ENCODE measurements at places on chromosomes 5 and 9.

GRCh38 chr5:78651468-78651867, 2.9 kb upstream of the LHFPL2 start:
- DNase-seq: no peak

GRCh38 chr9:125969868-125970267, 222.7 kb downstream of the PBX3 start:
- no peak for DNase-seq

DNA sequence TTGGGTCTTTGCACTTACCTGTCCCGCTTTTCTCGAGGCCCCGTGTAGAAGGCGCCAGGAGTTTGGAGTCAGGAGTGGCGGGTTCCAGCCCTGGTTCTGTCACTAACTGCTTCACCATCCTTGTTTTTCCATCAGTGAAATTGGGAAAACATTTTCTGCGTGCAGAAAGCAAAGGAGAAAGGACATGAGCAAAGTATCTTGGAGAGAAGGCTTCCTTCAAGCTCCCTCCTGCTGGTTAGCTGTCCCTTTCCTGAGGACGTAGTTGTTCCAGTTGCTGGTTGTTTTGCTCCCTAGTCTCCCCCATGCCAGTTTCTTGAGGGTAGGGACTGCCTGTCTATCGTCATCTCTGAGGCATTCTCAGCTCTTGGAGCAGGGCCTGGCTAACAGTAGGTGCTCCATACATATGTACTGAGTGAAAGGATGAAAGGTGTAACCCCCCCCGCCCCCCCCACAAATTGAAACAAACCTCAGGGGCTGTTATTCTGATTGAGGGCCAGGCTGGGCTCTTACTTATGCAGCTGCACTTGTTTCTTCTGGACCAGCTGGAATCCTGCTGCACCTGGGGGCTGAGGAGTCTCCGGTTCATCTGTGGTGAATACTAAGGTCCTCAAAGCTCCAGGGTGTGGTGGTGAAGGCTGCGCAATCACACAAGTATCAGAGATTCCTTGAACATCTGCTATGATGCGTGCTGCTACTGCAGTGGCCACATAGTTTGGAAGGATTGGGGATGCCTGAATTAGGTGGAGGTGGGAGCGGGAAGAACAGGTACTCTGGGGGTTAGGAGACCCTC, 1.0 kb downstream of the SMIM3 start:
- no peak for DNase-seq

DNA sequence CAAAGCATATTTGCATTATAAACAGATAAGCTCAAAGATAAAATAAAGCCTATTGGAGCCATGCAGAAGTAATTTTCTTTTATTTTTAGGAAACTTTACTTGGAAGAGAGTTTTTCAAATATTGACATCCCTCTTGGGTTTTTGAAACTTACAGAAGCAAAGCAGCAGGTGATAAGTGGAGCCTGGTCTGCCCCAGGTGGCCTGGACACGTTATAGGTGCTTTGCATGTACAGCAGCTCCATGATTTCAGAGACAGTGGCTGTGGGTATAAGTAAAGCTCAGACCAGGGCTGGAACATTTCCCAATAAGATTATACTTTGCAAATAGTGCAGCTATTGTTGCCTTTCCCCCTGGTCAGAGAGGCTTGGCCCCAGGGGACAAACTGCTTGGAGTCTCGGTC, 51.5 kb downstream of the CCDC192 start:
- no peak for DNase-seq

DNA sequence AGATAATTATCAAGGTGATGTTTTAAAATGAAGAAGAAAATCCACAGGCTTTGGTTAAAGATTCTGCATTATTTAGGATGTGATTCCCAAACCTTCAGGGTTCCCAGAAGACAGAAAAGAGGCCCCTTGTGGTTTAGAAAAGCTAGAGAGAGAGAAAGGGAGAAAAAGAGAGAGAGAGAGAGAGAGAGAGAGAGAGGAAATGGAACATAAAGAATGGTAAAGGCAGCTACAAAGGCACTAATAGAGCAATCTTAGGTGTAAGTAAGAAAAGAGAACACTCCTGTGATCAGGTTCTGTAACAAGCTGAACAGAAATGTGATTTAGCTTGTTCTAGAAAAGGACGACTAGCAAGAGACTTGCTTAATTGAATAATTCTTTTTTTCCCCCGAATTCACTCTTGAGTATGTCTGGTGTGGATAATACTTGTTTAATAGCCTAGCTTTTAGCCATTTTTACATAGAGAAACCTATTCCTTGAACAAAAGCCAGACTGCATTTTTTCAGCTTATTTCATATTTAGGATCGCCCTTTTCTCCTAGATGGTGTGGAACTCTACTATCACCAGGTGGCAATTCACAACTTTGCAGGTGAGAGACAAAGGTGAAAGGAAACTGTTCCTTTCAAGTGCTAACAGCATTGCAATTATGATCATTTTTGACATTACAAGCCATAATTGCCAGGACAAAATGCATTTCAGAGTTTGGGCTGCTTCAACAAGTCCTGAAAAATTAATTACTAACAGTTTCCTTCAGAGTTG, 57.6 kb upstream of the SH3GL2 start:
- no peak for DNase-seq

GRCh38 chr9:89884356-89885083, 279.7 kb downstream of the GADD45G start:
- no peak for DNase-seq

- no peak for DNase-seq
Measured at GRCh38 chr9:119477197-119477596, 108.0 kb upstream of the BRINP1 start.

- no peak for DNase-seq
Measured at GRCh38 chr5:179307013-179307800, 38.1 kb downstream of the ADAMTS2 start.

DNA sequence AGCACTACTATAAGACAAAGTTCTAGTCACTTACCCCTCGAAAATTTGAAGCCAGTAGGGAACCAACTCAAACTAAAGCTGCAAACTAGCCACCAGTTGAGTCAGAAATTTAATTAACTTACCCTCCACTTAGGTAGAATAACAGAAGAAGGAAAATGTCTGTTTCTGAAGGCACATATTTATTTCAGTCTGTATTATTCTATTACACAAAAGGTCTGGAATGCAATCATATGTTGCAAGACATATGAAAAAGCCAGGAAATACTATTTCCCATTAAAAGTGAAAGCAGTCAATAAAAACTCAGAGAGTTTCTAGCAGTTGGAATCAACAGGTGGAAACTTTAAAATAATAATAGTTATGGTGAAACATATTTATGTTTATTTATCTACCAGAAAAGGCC, 79.2 kb upstream of the SLCO4C1 start:
- no peak for DNase-seq

- DNase-seq: no peak
Measured at GRCh38 chr9:76680716-76681425, 83.4 kb upstream of the PCA3 start.

- DNase-seq: no peak
Measured at GRCh38 chr5:177209610-177210009, 76.0 kb downstream of the NSD1 start.
